Muscle of arm (tissue), 14 donors: ENCODE measurements at places on chromosomes 5 and 9.

- peak; percentile 90 for DNase-seq
These were observed 146.1 kb downstream of the GAS1 start for GRCh38 chr9:86801246-86801645.

DNA sequence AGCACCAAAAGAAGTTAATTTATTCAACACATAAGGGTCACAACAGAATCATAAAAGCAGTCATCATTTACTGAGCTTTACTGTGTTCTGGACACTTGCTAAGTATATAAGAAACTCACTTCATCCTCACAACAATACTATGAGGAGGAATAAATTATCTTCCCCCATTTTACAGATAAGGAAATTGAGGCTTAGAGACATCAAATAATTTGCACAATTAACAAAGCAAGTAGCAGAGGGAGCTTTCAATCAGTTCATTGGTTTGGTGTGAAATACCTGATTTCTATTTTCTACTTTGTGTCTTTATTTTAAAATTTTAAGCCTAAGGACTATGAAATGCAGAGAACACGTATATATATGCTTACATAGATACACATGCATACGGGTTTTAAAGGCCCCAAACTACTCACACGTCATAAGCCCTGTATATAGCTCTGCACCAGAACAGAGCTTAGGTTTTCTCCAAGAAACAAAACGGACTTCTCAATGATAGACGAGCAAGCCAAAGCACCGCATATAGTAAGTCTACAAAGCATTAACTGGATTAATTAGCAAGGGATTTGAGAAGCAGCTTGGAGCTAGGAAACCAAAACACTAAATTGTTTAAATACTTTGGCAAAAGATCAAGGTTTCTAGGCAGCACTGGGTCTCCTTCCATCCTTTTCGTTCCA, 95.6 kb downstream of the DENND1A start:
- DNase-seq: no peak

- DNase-seq: no peak
These were observed 9.4 kb downstream of the NR6A1 start for GRCh38 chr9:124761710-124762109.

GRCh38 chr9:112041536-112042243, 133.4 kb downstream of the SUSD1 start:
- no peak for DNase-seq

GRCh38 chr9:127095411-127095810, 27.0 kb downstream of the ANGPTL2 start:
- DNase-seq: no peak

DNA sequence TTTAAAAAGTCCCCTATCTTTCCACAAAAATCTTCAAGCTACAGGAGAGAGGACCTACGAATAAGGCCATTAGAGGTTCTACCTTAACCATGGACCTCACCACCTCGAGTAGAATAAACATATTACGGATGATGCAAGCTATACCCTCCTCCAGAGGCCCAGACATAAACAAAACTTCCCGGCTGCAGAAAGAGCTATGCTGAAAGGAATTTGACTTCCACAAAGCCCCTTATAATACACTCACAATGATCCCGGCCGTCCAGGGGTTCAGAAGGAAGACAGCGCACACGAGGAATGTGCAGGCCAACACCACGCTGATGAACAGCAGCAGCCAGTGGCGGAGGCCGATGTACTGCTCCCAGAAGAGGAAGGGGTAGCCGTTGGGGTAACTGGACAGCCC, 59.0 kb downstream of the PTCH1 start:
- DNase-seq: no peak

DNA sequence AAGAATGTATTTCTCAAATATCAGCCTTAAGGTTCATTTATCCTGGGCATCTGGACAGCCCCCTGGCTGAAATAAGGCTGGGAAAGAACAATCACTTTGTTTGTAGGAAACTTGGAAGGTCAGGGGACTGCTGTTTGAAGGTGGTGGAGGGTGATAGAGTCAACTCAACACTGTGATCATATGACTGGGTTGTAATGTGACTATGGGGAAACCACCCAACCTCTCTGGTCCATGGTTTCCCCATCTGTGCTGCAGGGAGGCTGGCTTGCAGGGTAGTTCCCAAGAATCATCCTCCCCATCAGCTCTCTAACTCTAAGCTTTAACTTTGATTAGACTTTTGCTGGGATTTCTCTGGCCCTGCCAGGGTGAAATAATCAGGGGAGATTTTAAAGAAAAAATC, 10.0 kb downstream of the INSYN2B start:
- DNase-seq: no peak

GRCh38 chr5:165263536-165263935, 1758.1 kb downstream of the MAT2B start:
- DNase-seq: no peak

DNA sequence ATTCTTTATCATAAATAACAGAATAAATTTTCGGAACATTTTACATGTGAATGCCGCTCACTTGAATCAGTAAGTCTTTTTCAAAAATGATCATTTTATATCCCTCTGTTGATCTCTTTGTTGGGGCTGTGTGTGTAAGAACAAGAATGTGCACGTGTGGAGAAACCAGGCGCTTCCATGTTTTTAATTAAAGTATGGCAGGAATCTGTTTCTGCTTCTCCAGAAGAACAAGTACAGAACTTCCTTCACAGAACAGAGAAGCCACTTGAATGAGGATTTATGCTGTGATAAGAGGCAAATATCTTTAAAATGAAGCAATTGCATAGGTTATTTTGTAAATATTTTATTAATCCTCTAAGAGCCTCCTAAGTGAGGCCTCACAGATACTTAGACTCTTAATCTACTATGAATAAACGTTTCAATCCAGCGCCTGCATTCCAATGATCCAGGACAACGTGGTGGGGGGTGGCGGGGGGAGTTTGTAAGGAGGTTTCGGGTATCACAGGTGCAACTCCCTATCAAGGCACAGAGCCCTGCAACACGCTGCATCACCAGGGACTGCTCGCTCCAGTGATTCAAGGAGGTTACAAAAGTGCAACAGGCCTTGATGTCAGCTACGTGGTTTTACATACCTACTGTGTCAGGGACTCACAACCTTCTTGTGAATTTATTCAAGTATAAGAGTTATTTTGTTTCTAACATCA, 409.2 kb downstream of the BNC2 start:
- no peak for DNase-seq

- no peak for DNase-seq
These were observed 40.3 kb upstream of the XPA start for GRCh38 chr9:97737429-97737828.

DNA sequence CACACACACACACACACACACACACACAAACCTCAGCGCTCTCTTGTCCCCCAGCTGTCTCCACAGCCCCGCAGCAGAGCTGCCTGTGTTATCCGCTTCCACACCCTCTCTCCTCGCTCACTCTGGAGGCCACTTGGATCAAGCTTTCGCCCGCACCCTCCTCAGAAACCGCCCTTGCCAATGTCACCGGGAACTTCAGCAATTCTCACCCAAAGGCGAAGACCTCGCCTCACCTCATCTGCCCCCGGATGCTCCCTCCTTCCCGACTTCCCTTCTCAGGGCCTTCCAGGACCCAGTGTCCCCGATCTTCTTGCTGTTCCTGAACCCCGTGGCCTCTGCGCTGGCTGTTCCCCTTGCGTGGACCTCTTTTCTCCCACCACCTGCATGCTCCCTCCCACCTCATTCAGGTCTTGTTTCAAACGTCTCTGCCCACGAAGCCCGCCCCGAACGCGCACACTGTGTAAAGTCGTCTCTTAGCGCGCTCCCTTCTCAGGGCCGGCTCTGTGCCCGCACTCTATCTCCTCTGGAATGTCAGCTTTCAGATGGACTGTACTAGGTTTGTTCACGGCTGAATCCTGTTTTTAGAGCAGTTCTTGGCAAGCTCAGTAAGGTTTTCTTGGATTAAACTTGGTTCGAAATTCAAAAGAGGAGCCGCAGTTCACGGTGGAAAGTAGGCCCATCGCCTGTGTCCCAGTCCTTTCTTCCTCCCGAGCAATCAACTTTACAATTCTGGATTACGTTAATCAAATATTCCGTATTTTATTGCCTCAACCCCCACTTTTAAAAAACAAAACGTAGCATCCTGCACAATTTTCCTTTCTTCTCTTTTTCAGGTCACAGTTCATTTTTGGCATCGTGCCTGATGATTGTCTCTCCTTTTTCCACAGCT, 1.0 kb upstream of the TRIM7 start:
- no peak for DNase-seq

GRCh38 chr5:83494666-83495065, 23.1 kb downstream of the VCAN start:
- no peak for DNase-seq

- DNase-seq: no peak
These were observed 404 bp downstream of the MRNIP start for GRCh38 chr5:179858241-179858585.

- DNase-seq: peak; percentile 31
These were observed 453.5 kb downstream of the RAB3C start for GRCh38 chr5:59036274-59036961.

- no peak for DNase-seq
These were observed 39.5 kb upstream of the HSPB3 start for GRCh38 chr5:54415896-54416601.

GRCh38 chr5:121937762-121938161, 24.0 kb upstream of the SRFBP1 start:
- no peak for DNase-seq

- DNase-seq: no peak
These were observed 131.8 kb upstream of the ACOT12 start for GRCh38 chr5:81525690-81526089.

- DNase-seq: no peak
These were observed 58.8 kb upstream of the RNF130 start for GRCh38 chr5:180130291-180130869.

DNA sequence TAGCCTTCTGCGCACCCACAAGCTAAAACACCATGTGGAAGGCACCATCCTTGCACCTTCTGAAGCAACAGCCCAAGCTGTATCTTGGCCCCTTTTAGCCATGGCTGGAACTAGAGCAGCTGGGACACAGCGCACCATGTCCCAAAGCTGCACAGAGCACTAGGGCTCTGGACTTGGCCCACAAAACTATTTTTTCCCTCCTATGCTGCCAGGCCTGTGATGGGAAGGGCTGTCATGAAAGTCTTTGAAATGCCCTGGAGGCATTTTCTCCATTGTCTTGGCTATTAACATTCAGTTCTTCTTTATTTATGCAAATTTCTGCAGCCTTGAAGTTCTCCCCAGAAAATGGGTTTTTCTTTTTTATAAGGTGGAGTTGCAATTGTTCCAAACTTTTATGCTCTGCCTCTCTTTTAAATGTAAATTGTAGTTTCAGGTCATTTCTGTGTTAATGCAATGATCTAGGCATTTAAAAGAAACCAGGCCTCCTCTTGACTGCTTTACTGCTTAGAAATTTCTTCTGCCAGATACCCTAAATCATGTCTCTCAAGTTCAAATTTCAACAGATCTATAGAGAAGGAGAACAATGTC, 996.3 kb downstream of the TAF11L14 start:
- DNase-seq: no peak

DNA sequence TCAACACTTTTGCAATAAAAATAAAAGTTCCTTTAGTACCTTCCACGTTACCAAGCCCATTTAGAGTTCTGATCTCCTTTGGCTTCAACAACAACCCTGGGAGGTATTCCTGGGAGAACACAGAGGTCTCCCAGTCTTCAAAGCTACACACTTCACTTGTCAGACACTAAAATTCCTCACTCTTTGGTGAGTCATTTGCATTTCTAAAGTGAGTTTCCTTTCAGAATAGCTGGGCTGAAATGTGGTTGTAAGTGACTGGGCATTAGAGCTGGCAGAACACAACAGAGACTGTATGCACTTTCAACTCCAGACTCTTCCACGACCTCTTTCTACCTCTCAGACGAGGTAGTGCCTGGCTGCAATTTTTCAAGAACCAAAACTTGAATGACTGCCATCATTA, 11.5 kb upstream of the F2RL1 start:
- DNase-seq: no peak

DNA sequence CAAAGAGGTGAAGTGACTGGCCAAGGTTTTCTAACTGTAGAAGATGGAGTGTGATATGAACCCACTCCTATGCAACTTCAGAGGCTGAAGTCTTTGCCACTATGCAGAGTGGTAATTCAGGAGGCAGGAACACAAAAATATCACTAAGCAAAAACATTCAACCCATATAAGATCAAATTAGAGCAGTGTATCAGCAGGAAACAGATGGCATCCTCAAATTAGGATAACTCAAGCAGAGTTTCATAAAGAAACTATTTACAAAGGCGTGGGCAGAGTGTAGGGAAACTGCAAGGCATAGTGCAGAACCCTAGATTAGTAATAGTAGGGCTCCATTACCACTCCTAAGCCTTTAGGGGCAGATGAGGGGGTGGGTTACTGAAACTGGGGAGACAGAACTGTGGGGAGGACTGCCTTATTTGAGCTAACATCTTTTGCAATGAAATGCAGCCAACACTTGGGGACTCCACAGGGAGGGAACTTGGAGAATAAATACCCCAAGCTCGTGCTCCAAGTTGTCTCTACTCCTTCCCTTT, 72.2 kb downstream of the PTTG1 start:
- no peak for DNase-seq

- no peak for DNase-seq
These were observed 17.6 kb upstream of the SNX2 start for GRCh38 chr5:122757285-122757684.

DNA sequence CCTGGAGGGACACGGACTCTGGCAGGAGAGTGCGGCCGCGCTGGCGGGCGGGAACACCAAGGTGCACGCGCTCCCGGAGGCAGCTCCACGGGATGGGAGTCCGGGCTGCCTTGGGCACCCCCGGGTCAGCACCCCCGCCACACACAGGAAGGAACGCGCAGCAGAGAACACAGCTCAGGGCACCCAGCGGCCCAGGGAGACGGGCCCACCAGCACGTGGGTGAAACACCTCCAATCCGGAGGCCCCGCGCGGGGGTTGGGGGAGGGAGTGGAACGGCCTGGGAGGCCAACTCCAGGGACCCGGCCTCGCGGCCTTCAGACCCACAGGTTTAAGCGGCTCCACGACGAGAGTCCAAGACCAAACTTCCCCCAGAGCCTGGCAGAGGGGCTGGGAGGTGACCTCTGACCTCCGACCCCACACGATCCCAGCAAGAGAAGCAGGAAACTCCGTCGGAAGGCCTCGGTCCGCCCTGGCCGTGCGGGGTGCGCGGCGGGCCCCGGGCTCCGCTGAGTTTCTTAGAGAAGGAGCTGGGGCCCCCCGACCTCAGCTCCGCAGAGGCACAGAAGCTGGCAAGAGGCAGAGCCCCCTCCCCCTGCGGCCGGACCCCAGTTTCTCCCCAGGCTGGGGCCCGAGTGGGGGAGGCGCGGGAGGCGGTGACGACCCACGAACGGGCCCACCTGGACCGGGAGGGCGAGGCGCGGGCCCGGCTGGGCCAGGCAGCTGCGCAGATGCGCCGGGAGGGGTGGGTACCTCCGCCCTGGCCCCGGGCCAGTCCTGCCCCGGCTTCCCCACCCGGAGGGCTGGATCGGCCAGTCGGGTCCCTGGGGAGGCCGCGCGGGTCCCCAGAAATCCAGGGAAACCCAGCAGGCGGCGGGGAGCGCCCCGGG, 851 bp downstream of the NACC2 start:
- no peak for DNase-seq
